Activated CD8-positive, alpha-beta T cell treated with anti-CD3 and anti-CD28 coated beads for 36 hours (primary cell): ENCODE measurements at places on chromosomes 16 and 17. TPM values are rescaled to one million over a fixed set of nuclear protein-coding genes. Genes with fewer than 3 reads are reported as not detected.

NACA2 gene
- not detected for total RNA-seq

NATD1 gene
- 1.3 TPM for total RNA-seq

RNF112 gene
- total RNA-seq, result 0.63 TPM

GRCh38 chr17:34384822-34385605 lies 22.0 kb upstream of the CCL1 start:
- DNase-seq, result no peak

DNA sequence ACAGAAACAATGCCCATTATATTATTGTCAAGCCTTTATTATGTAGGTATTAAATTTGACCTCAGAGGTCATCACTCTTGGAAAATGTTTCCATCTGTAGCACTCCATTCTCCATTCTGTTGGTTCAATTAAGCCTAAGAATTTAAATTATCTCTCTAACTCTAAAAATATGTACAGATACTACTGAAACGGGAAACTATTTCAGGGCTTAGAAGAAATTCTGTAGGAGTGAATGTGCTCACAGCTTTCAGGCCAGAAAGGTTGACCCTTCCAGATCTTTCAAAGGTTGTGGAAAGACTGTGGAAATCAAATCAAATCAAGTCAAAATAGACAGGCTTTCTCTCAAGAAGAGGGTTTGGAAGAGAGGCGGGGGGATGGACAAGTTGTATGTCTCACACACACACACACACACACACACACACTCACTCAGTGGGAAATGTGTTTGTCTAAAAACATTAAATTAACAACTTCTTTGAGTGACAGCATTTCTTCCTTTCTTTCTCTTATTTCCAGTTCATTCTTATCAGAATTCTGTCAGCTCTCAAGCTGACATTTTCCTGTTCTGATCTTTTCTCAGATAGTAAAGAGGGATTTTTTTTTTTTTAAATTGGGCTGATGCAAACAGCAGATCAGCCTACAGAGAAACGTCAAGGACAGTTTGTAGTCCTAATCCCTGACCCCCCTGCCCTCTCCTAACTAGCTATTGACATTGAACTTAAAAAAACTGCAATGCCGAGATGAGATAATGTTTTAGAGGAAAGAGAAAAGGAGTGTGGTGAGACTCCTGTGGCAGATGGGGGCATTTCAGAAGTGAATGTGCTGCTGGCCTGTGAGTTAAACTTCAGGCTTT lies 139.0 kb upstream of the ZFHX3 start:
- DNase-seq, result no peak
